ENCODE measurements at places on chromosomes 3 and 15.

DNA sequence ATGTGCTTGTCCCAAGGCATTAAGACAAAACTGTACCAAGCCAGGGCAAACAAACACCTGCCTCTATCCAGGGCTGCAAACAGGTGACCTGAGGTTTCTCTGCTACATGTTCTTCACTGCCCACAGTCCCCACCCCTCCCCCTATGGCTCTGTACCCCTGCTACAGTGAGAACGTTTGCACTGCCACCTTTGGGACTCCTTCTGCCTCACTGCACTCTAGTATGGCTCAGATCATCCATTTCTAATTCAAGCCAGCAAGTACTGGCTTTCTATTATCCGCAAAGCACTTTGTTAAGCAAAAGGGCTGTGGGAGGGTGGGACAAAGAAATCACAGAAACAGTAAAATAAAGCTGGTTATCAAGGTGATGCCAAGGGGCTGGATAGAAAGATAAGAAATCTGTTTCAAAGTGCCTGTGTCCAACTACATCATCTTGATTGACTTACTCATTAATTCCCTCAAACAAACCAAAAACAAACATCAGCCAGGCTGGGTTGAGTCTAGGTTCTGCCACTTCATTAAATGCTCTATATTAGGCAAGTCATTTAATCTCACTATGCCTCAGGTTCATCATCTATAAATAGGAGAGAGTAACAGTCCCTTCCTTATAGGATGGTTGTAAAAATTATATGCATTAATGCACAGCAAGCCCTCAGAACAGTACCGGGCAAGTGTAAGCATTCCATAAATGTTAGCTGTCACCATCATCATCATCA lies 95.3 kb downstream of the PDZRN3 start:
- DNase-seq, result no peak

GRCh38 chr15:75532413-75533250 lies 46.5 kb downstream of the PTPN9 start:
- no peak for DNase-seq

GRCh38 chr3:190807719-190808375 lies 54.6 kb downstream of the GMNC start:
- DNase-seq, result no peak

GRCh38 chr3:193812791-193813500 lies 219.9 kb downstream of the OPA1 start:
- DNase-seq, result no peak

DNA sequence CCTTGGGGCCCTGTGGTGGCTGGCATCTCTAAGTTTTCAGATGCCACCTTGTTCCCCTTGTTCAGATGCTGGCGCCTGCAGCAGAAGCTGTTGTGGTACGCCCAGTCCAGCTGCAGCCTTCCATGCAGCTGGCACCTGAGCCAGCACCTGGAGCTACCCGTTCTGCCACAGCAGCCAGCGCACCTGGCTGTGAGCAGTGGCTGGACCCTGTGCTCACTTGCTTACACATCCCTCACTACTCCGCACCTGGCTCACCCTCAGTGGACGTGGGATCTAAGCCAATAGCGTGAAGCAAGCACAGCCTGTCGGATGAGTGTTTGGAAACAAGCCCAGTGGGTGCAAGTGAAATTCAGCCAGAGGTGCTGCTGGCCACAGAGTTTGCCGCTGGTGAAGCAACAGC lies 607.5 kb upstream of the BCHE start:
- DNase-seq, result no peak

- DNase-seq, result no peak
Observed at GRCh38 chr15:74428970-74429780, 4.6 kb downstream of the SEMA7A start.

DNA sequence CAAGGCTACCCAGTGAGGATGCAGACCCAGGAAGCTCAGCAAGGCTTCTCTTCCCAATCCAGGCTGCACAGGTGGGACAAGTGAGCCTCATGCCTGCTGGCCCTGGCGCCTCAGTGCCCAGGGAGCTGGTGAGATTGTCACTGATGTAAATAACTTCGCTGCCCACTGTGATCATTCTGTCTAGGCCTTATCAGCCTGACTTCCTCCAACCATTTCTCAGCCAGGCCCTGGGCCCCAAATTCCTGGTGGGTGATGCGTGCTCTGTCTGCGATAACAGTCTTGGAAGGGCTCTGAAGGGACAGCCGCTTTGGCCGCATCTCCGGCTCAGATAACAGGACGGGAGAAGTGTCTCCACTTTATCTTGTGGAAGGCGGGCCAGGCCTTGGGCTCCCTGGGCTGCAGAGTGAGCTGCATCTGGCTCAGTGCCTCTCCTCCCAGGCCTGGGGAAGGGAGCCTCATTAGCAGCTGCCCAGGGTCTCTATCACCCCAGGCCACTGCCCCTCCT lies 2.2 kb upstream of the FBLN2 start:
- DNase-seq, result no peak
